ENCODE measurements at places on chromosomes 6 and 20.
A peak's percentile ranks its signal among the peaks of the same experiment; 100 is the strongest.

DNA sequence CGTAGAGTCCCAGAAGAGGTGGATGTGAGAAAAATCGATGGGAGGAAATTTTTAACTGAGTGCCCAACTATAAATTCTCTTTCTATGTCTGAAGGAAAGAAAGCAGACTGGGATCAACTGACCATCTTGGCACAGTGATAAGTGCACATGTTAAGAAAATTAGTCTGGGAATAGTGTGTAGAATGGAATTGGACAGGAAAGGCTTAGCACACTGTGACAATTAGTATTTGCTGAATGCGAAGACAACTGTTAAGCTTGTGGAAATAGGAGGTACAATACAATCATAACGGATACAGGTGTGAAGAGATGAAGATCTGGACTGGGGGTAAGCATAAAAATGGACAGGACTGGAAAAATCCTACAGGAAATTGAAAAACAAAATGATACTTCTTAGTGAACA is 114.3 kb downstream of the FAM50B start:
- DNase-seq = no peak

GRCh38 chr20:36298795-36299339 is 7.3 kb upstream of the DLGAP4 start:
- DNase-seq = no peak

DNA sequence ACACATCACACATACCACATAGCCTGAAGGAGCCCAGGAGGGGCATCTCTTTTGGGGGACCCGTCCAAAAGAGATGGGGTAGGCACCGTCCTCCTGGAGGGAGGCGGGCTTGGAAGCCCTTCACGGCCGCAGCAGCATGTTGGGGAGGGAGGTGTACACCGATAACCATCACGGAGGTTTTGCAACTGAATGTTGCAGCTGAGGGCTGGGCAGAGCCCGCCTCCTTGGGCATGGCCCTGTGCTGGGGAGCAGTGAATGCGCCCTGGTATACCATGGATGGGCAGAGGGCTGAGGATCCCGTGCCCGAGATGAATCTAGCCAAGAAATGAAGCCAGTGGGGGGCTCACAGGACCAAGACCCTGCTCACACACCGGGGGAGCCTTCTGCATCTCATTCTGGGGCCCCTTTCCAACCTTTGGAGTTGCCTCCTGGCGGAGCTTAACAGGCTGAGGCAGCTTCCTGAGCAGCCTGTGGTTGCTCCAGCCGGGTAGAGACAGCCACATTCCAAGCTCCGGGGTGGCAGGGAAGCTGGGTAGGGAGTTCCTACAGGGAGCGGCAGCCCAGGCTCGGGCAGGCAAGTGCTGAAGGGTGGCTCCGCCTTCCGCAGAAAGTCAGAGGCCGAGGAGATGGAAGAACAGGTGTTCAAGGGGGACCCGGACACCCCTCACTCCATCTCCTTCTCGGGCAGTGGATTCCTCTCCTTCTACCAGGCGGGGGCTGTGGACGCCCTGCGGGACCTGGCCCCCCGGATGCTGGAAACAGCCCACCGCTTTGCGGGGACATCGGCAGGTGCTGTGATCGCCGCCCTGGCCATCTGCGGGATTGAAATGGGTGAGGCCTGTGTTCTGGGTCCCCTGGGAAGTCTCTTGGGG is at the start of gene PNPLA1:
TSS of gene PNPLA1 (plus strand) at position 227 of the 872 bp plus-strand sequence. CDS start at position 627, 400 bp downstream.
- no peak for DNase-seq

GRCh38 chr6:169112483-169113320 is 140.9 kb downstream of the THBS2 start:
- no peak for DNase-seq

GRCh38 chr6:146915671-146916127 is 288.5 kb upstream of the STXBP5 start:
- DNase-seq = no peak

DNA sequence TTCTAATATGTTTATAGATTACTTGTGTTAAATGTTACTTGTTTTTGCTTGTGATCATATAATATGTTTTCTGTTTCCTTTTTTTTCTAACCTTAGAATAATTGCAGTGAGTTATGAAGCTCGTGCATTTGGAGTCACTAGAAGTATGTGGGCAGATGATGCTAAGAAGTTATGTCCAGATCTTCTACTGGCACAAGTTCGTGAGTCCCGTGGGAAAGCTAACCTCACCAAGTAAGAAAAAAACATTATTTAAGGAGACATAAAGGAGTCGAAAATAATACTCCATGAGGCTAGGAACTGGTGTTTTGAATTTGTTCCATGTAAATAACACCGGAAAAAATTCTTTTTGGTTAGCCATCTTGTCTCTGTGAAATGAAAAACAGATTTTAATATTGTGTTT is 6.9 kb downstream of the POLH start:
- no peak for DNase-seq

DNA sequence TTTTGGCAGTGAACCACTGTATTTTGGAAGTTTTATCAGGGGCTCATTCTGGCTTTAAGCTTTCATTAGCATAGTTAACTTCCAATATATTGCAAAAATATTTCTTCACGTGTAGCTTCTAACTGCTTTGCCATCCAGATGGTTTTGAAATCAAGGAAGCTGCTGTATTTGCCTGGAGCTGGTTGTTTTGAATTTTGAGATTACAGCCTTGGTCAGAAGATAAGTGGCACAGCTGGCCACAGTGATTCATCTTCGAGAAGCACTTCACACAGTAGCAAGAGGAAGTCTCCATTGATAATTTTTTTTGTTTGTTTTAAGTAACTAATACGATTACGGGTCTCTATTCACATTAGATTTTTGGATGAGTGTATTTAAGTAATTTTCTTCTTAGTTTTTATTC is 3.8 kb downstream of the APCDD1L start:
- no peak for DNase-seq

DNA sequence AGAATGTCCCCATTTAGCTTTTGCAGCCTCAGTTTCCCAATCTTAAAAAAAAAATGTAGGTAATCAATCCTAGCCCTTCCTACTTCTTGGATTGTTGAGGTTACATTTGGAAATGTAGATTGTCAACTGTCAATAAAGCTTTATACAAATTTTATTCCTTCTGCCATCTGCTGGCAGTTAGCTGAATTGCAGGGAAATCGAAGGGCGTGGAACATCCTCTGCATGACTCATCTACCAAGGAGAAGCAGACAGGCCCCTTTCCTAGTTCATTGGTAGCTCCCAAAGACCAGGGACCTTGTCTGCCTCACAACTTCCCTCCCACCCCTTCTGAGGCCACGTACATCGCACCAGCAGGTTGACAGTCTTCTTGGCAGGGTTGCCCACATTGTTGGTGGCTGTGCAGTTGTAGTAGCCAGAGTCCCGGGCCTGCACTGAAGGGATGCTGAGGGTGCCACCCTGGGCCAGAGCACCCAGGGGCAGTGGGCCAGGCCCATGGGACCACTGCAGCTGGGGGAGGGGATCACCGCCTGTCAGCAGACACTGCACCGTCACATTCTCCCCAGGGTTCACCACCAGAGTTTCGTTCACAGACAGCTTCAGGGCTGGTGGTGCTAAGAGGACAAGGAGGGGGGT is 43.6 kb downstream of the MDGA1 start:
- DNase-seq = peak; percentile 16
